Lung microvascular endothelial cell (primary cell): ENCODE measurements at places on chromosomes 7 and 10.

GRCh38 chr10:58554316-58554715 lies 41.6 kb downstream of the BICC1 start:
- DNase-seq, result no peak

GRCh38 chr7:157484411-157485081 lies 147.7 kb downstream of the DNAJB6 start:
- no peak for DNase-seq

GRCh38 chr7:23105644-23106056 lies at the start of gene KLHL7:
Gene KLHL7 (plus strand): TSS chr7:23105785. CDS start chr7:23106027, 242 bp downstream.
- peak; percentile 93 for DNase-seq

GRCh38 chr7:39594988-39595620 lies 28.3 kb upstream of the RALA start:
- peak; percentile 92 for DNase-seq

GRCh38 chr10:25068152-25069058 lies 52.0 kb downstream of the THNSL1 start:
- DNase-seq, result peak; percentile 93

GRCh38 chr7:21352540-21353387 lies 75.1 kb upstream of the SP4 start:
- DNase-seq, result no peak

DNA sequence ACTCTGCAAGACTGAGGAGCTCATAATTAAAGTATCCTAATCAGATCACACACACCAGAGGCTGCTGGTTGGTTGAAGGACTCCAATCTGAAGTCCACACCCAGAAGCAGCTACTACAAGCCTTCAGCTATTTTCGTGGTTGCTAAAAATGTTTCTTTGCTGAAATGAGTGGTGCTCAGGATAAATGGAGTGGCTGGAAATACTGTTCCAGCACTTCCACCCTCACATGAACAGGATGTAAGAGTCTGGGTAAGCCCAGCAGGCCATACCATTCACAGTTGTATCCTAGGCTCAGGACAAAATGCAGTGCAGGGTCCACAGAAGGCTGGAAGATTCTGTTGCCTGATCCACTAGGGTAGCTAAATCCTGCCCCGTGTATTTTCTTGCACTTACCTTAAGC lies 34.1 kb downstream of the AFAP1L2 start:
- no peak for DNase-seq

DNA sequence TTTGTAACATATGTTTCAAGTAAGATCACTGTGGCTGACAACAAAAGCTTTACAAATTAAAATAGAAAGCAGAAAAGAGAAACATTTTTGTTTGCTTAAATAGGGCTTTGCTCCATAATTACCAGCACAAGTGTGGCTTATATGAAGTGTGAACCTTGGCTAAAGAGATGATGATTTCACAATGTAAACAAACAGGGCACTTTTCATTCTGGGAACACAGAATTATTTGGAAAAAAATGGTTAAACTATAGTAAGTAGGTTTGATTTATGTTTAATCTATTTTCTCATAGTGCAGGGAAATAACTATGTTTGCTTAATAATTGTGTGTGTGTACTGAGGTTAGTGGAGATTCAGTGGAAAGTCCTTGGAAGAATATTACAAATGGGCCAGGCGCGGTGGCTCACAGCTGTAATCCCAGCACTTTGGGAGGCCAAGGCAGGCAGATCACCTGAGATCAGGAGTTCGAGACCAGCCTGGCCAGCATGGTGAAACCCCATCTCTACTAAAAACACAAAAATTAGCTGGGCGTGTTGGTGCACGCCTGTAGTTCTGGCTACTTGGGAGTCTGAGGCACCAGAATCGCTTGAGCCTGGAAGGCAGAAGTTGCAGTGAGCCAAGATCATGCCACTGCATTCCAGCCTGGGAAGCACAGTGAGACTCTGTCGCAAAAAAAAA lies 19.1 kb upstream of the OTUD1 start:
- no peak for DNase-seq

DNA sequence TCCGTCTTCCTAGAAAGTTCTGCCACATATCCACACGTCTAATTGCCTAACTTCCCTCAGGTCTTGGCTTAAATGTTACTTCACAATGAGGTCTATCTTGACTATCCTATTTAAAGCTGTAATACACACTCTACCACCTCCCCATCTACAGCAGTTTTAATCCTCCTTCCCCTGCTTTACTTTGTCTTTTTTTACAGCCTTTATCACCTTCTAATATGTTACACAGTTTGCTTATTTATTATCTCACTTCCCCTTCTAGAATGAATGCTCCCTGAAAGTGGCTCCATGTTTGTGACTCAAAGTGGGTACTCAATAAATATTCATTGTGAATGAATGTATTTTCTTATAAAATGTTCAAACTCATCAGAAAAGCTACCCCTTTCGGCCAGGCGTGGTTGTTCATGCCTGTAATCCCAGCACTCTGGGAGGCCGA lies 13.6 kb upstream of the MICU1 start:
- no peak for DNase-seq
